Activated CD4-positive, CD25-positive, alpha-beta regulatory T cell treated with anti-CD3 and anti-CD28 coated beads, Interleukin-2, amount 50 U/mL, for 16 hours (primary cell): ENCODE measurements at places on chromosomes 12 and 14.
A peak's percentile ranks its signal among the peaks of the same experiment; 100 is the strongest.

DNA sequence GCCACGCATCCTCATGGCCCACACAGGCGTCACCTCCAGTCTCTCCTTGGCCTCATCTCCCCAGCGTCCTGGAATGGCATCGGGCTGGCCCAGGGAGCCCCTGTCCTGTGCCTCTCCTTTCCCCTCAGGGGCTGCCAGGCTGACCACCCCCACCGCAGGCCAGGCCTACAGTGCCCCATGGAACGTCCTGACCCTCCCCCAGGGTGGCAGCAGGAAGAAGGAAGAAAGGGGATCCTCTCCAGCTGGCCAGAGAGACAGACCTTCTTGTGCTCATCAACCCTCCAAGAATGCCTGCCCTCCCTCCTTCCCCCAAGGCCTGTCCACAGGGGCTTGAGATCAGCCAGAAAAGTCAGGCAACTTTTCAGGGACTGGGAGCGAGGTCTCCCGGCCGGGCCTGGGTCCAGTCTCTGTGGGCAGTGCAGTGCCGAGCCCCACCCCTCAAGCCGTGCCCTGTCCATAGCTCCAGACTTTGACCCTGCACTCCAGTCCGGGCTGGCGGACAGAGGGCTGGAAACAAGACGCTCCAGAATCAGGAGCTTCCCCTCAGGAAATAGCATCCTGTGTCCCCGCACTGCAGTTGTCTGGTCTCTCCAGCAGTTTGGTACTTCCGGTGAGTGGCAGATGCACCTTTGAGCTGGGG is at the start of gene DAO:
DAO (plus strand) TSS at position 478 of the 640 bp plus-strand sequence. CDS start 4,915 bp downstream, outside the sequence.
- no peak for DNase-seq

- no peak for DNase-seq
Observed at GRCh38 chr12:42187799-42188198, 43.1 kb upstream of the GXYLT1 start.

DNA sequence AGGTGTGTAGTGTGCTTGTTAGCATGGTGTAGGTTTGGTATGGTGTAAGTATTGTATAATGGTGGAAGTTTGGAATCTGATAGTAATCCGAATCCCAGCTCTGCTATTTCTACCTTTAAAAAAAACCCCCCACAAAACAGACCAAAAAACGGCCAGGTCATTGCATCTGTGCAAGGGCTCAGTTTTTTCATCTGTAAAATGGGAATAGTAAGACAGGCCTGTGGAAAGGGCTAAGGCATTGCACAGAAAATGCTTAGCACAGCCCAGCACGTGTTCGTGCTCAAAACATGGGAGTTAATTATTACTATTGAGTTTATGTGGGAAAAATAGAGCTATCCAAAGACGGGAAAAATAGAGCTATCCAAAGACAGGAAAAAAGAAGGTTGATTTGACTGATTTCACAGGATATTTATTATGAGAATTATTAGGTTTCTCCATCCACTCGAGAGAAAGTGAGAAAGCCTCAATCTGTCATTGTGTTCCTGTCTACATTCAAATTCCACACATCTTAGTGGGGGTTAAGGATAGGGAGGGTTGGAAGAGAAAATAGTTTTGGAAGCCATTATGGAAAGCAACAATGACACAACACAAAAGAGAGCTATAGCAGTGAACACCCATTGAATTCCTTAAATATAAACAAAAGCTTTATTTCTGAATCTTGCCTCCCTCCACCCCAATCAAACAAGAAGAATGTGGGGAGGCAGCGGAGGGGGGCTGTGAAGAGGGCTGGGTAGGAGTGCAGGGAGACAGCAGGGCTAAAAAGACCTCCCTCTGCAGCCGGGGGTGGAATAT is 126.8 kb upstream of the MAX start:
- no peak for DNase-seq

- no peak for DNase-seq
Observed at GRCh38 chr12:1470051-1470450, 124.3 kb downstream of the FBXL14 start.

- DNase-seq, result no peak
Observed at GRCh38 chr12:112401903-112402498, 7.4 kb downstream of the RPL6 start.

DNA sequence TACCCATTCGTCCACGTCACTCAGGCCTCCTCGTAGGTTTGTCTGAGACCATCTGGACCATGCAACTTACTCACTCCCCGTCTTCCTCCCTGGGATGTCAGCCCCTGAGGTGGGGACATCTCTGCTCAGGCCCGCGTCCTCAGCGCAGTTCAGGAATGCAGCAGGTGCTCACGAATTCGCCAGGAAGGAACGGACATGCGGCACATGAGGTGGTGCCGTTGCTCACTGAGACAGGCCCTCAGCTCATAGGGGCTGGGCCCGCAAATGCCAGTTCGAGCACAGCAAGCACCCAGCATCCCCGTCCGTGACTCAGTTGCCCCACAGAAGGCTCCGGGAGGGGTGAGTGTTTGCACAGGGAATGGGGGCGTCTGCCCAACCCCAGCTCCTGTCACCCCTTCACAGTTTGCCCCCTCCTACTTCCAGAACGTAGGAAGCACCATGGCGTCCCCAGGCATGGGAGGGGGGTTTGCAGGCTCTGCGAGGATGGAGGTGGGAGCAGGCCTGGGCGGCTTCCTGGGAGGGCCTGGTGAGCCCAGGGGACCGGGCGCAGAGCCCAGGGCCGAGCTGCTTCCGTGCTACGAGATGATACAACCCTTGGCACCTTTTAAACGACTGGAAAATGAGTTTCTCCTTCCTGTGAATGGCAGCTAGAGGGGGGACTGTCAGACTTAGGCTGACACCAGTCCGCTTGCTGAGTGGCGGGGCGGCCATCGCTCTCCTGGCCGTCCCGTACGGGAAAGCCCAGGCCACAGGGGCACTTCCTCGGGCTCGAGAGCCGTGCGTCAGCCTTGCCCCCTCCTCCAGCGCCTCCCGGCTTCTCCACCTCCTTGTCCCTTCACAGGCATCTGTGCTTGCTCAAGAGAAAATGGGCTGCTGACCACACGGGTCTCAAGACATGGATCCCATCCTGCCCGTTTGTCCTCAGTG is 6.9 kb downstream of the GALNT9 start:
- no peak for DNase-seq

GRCh38 chr14:67409461-67409860 is 2.5 kb downstream of the PLEK2 start:
- no peak for DNase-seq

DNA sequence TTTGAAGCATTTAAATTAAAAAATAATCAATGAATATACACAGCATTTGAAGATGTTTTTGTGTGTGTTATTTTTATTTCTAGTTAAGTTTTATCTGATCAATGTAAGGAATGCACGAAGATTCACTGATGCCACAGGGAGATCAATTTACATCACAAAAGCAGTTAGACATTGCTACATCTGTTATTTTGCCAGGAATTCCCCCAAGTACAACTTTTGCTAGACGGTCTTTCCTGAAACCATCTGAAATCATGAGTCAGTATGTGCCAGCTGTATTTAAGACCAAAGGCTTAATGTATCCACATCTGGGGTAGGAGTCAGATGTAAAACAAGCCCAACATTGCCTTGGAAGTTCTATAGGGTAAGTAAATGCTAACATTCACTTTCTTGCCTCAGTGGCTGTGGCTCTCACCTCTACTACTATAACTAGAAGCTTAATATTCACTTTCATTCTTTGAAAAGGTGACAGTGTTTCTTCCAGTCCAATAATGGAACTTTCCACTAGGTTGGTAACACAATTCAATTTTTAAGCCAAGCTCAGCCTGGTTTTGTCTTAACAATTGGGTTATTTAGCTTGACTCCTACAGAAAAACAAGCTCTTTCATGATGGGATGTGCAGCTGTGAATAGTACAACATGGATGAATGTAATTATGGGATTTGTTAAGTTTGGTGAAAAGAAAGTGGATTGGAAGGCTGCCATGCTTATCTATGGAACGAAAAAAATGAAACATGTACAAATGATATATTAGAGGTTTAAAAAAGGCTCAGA is 385.4 kb upstream of the TMEM132C start:
- no peak for DNase-seq

DNA sequence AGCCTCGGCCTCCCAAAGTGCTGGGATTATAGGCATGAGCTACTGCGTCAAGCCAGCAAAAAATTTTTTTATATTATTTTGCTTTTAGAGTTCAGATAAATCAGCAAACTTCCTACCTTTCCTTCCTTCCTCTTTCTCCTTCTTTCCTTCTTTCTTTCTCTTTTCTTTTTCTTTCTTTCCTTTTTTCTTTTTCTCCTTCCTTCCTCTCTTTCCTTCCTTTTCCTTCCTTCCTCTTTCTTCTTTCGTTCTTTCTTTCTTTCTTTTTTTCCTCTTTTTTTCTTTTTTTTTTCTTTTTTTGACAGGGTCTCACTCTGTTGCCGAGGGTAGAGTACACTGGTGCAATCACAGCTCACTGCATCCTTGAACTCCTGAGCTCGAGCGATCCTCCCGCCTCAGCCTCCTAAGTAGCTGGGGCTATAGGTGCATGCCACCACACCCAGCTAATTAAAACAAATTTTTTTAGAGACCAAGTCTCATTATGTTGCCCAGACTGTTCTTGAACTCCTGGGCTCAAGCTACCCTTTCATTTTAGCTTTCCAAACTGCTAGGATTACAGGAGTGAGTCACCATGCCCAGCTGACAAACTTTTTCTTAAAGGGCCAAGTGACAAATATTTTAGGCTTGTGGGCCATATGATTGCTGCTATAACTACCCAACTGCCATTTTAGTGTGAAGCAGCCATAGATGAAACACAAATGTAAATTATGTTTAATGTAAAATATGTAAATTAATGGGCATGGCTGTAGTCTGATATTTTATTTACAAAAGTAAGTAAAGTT is 7.1 kb upstream of the WASHC4 start:
- no peak for DNase-seq

GRCh38 chr14:100288382-100289185 is 17.7 kb downstream of the SLC25A29 start:
- DNase-seq, result no peak

GRCh38 chr12:109764123-109764522 is 50.5 kb downstream of the FAM222A start:
- DNase-seq, result no peak

GRCh38 chr14:91249841-91250616 is 5.5 kb upstream of the GPR68 start:
- no peak for DNase-seq

- no peak for DNase-seq
Observed at GRCh38 chr14:103133210-103134140, 10.2 kb downstream of the TNFAIP2 start.

- no peak for DNase-seq
Observed at GRCh38 chr12:99282624-99283023, 364.9 kb upstream of the GARIN6 start.

GRCh38 chr14:76908834-76909233 is 82.6 kb downstream of the LRRC74A start:
- DNase-seq, result peak; percentile 15

DNA sequence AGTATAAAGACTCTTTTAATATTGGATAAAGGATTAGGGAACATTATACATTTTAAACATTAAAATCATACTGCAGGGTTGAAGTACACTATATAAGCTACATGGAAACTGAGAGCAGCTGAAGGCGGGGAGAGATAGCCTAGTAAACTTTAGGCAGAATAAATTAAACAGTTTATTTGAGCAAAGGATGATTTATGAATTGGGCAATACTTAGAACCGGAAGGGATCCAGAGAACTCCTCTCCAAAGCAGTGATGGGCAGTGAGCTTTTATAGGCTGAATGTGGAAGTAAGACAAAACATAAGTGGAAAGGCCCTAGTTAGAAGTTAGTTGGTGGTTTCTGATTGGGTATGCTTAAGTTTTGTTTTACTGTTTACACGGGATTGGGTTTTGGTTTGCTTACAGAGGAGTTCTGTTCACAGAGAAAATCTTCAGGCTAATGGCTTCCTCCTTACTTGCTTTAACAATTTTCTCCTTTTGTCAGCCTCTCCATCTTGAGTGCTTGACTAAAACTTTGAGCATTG is 18.9 kb downstream of the LEMD3 start:
- DNase-seq, result no peak

- no peak for DNase-seq
Observed at GRCh38 chr14:91227183-91227628, 17.3 kb downstream of the GPR68 start.

- peak; percentile 10 for DNase-seq
Observed at GRCh38 chr12:116236148-116236731, 41.3 kb downstream of the MED13L start.

DNA sequence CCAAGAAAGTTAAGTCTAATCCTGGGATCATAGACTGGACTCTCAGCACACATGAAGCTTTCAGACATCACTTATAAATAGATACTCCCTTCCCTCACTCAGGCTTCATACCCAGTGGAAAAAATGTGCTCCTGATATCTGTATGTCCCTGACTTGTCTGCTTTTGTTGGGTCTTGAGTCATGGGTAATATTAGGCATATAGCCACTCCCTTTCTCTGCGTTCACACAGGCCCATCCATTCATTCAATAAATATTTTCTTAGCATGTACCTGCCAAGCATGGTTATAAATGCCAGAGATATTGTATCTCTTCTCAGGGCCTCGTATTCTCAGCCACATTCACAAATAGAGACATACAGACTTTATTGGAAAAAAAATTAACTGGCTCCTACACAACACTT is 43.5 kb downstream of the COX16 start:
- no peak for DNase-seq

GRCh38 chr14:105480807-105481801 is 5.6 kb upstream of the CRIP1 start:
- peak; percentile 88 for DNase-seq

DNA sequence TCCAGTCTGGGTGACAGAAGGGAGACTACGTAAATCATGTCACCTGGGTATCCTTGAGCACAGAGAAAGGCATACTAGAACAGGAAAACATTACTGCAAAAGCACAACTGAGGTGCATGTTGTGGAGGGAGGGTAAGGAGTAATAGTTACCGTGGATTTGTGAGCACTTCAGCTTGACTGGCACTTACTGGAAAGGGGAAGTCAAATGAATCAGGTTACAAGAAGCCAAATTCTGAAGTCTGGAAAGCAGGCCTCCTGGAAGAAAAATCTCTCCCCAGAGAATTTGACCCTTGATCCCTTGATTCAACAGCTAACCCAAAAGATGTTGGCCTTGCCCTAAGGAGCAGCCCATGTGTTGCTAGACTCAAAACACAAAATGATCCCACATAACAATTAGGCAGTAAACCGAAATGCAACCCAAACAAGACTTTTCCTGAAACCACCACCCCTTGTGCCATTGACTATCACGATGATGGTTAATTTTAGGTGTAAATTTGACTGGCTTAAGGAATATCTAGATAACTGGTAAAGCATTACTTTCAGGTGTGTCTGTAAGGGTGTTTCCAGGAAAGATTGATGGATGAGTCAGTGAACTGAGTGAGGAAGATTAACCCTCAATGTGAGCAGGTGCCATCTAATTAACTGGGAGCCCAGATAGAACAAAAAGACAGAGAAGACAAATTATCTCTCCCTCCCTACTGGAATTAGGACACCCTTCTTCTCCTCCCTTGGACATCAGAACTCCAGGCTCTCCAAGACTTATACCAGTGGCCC is 108.8 kb downstream of the SLC25A21 start:
- DNase-seq, result no peak

GRCh38 chr14:58060077-58060476 is 91.9 kb downstream of the ARMH4 start:
- DNase-seq, result no peak

DNA sequence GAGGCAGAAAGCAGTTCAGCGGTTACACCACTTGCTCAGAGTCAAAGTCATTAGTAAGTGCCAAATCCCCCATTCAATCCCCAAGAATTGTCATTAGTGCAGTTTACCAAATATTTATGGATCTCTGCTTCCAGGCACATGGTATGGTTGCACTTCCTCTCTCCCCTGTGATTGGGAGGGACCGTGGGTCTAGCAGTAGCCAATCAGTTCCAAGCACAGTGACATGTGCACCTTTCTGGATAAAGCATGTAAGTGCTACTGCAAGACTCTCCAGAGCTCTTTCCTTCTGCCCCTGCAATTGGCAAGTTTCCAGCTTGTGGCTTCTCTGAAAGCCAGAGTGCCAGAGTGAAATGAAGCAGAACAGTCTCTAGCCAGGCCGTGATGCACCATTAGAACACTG is 85.3 kb upstream of the FLRT2 start:
- DNase-seq, result no peak
